HT1080 (cell line): ENCODE measurements at places on chromosomes 2 and 18.

GRCh38 chr18:23415515-23415914, 37.6 kb upstream of the RIOK3 start:
- DNase-seq, result no peak

- no peak for DNase-seq
These were observed 75.5 kb upstream of the MSTN start for GRCh38 chr2:190138032-190138431.

- DNase-seq, result no peak
These were observed 148.5 kb upstream of the DNMT3A start for GRCh38 chr2:25490217-25490616.

GRCh38 chr2:168935810-168936581, 34.9 kb downstream of the G6PC2 start:
- DNase-seq, result peak; percentile 71

DNA sequence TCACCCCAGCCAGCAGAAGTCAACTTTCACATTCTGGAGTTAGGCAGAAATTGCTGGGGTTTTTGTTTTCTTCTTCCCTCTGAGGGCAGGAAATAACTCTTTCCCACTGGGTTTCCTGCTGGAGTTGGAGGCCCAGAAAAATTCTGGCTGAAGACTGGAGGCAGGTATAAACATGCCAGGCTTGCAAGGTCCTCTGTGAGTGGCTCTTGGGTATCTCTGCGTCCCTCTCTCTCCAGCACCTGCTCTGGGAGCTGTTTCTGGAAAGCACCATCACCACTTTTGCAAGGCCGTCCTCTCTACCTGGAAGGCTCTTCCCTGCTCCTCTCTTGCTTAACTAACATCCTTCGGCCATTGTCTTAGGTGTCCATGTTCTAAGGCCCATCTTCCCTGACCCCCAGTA, 91.0 kb downstream of the MCFD2 start:
- DNase-seq, result no peak

GRCh38 chr2:170277951-170278350, 100.0 kb downstream of the MYO3B start:
- no peak for DNase-seq

- DNase-seq, result no peak
These were observed 43.7 kb downstream of the RHOB start for GRCh38 chr2:20490300-20491181.

- DNase-seq, result no peak
These were observed 216.4 kb downstream of the NR4A2 start for GRCh38 chr2:156116113-156116512.

- DNase-seq, result no peak
These were observed 98.0 kb downstream of the PTPN4 start for GRCh38 chr2:119857742-119858141.

DNA sequence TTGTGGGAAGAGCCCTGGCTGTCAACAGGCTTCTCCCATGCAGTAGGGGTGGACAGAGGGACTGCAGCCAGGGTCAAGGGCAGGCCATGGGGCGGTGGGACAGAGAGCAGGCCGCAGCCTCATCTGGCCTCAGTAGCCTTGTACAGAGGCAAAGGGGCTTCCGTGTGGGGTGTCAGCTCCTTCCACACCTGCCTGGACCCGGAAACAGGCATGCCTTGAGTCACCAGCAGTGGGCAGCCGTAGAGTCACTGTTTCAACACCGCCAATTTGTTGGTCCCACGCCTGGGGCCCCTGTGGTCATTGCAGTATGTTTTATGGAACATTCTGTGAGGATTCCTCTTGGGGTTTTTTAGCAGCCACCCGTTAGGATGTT, 173.0 kb downstream of the SMAD7 start:
- no peak for DNase-seq

GRCh38 chr2:218882866-218883366, 2.3 kb downstream of the WNT10A start:
- DNase-seq, result no peak

- DNase-seq, result no peak
These were observed 97.4 kb upstream of the UPP2 start for GRCh38 chr2:158004126-158004764.
